ENCODE measurements at places on chromosomes 7 and 10. TPM values are rescaled to one million over a fixed set of nuclear protein-coding genes. Genes with fewer than 3 reads are reported as not detected.

The PALD1 gene
- total RNA-seq = 12.5 TPM

The VAX1 gene
- total RNA-seq = not detected

DNA sequence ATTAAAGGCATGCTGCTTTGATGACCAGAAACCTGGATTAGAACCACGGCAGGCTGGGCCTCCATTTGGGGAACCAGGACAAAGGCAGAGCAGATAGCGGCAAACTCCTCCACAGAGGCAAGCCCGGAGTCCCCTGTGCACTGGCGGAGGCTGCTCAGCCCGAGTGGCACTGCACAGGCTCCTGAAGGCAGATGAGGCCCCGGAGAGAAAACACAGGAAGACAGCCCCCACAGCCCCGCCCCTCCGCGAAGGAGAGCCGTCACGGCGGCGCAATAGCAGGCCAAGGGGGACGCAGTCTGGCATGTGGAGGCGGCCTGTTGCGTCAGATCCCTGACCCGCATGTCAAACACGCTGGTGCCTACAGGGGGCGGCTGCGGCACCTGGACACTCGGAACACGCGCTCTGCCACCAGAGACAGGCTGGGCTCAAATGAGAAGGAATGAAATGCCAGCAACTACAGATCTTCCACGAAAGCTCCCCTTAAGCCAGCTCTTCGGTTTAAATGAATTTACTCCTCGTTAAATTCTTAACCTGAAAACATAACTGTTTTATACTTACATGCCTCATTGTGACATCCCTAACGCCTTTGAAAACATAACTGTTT, 128.5 kb downstream of the MAD1L1 start:
- H3K4me3 ChIP-seq = no peak overlapping the region
- H3K36me3 ChIP-seq = no peaks in the 10 kb centered on the region
- peak overlapping the region; percentile 79 for H3K27ac ChIP-seq
- H3K27me3 ChIP-seq = no peaks in the 10 kb centered on the region
- H3K4me1 ChIP-seq = peaks cover 21% of the 10 kb centered on the region

DNA sequence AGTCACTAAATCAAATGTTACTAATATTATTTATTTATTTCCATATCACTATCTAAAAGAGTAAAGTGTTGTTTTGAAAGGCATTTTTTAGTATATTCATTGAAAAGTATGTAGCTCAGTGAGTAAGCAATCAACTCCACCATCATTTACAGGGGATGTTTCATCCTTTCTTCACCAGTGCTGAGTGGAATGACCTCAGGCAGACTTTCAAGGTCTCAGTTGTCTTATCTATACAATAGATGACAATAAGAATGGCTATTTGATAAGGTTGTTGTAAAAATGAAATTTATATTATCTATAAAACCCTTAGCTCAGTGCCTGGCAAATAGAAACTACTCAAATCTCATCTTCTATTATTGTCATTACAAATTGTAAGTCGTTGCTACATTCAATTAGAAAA, 204.3 kb upstream of the CSTF2T start:
- no peak for ATAC-seq
- no peaks in the 10 kb centered on the region for H3K27me3 ChIP-seq
- H3K4me3 ChIP-seq = no peak overlapping the region

- H3K4me3 ChIP-seq = no peak overlapping the region
- no peak for ATAC-seq
- H3K27ac ChIP-seq = no peak overlapping the region
- H3K36me3 ChIP-seq = peaks cover 9% of the 10 kb centered on the region
These were observed 17.0 kb downstream of the CHST12 start for GRCh38 chr7:2420216-2420933.
